Spinal cord (tissue), 10 donors: ENCODE measurements at places on chromosomes 1 and 21. TPM values are rescaled to one million over a fixed set of nuclear protein-coding genes. Genes with fewer than 3 reads are reported as not detected.

- peak overlapping the region; percentile 93 for H3K27ac ChIP-seq
- H3K4me1 ChIP-seq: peaks cover 29% of the 10 kb centered on the region
- H3K27me3 ChIP-seq: no peaks in the 10 kb centered on the region
- no peak for DNase-seq
- H3K4me3 ChIP-seq: peak overlapping the region; percentile 71
Observed at GRCh38 chr1:26470878-26471497, 1.3 kb upstream of the HMGN2 start.

GRCh38 chr1:243433737-243434370 is 178.0 kb downstream of the SDCCAG8 start:
- H3K4me3 ChIP-seq: no peak overlapping the region
- H3K27ac ChIP-seq: no peak overlapping the region
- H3K27me3 ChIP-seq: no peaks in the 10 kb centered on the region
- no peak for DNase-seq
- H3K36me3 ChIP-seq: peaks cover 8% of the 10 kb centered on the region

Gene FAM72C
- total RNA-seq: 0.40 TPM

Gene GJA4
- 23.6 TPM for total RNA-seq

DNA sequence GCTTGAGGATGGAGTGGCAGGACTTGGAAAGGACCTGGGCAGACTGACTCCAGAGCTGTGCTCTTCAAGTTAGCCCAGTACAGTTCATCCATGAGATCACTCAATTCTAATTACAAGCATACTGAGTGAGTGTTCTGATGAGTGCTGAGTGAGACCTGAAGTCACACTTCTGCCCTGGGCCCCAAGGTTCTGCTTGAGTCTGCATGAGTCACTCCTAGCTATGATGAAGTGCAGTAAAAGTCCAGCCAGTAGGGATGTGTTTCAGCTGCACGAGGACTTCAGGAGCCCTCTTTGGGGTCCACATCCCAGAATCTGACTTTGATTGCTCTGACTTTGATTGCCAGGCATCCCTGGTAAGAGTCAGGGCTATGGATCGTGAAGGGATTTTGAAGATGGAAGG is 35.8 kb downstream of the PLEKHA6 start:
- no peak overlapping the region for H3K4me3 ChIP-seq
- no peak overlapping the region for H3K27ac ChIP-seq
- H3K27me3 ChIP-seq: no peaks in the 10 kb centered on the region
- peaks cover 32% of the 10 kb centered on the region for H3K4me1 ChIP-seq
- H3K36me3 ChIP-seq: peaks cover 6% of the 10 kb centered on the region

Gene UBL4B
- 0.50 TPM for total RNA-seq

- peak overlapping the region; percentile 100 for H3K4me3 ChIP-seq
- peaks cover 11% of the 10 kb centered on the region for H3K4me1 ChIP-seq
Observed at GRCh38 chr1:193058529-193059281, 455 bp downstream of the UCHL5 start.

- DNase-seq: no peak
- H3K27ac ChIP-seq: peak overlapping the region; percentile 47
- no peaks in the 10 kb centered on the region for H3K36me3 ChIP-seq
- H3K4me3 ChIP-seq: peak overlapping the region; percentile 66
- H3K4me1 ChIP-seq: peaks cover 11% of the 10 kb centered on the region
Observed at GRCh38 chr1:24502065-24502708, 449 bp upstream of the RCAN3 start.

DNA sequence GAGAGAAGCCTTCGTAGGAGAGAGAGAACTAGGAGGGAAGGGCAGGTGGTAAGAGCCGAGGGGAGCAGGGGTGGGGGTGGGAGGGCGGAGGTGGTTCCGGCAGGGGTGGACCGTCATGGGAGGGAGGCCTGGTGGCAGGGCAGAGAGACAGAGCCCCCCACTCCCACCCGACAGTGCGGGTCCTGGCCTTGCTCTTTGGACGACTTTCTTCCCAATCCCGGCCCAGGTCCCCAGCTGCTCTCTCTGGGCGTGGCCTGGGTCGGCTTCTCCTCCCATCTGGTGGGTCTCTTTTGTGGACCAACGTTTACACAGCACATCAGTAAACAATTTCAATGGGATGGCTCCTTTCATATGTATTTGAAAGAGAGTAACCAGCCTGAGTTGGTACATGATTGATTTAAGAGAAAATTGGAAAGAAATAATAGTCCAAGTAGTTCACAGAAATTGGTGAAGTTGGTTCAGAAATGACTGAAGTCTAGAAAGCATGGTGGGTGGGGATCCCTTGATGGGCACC is 56.9 kb downstream of the LDLRAD2 start:
- H3K4me1 ChIP-seq: peaks cover 23% of the 10 kb centered on the region
- no peak for DNase-seq
- no peaks in the 10 kb centered on the region for H3K27me3 ChIP-seq
- H3K36me3 ChIP-seq: peaks cover 57% of the 10 kb centered on the region
- H3K4me3 ChIP-seq: no peak overlapping the region
